ENCODE measurements at places on chromosomes 3 and 15.

DNA sequence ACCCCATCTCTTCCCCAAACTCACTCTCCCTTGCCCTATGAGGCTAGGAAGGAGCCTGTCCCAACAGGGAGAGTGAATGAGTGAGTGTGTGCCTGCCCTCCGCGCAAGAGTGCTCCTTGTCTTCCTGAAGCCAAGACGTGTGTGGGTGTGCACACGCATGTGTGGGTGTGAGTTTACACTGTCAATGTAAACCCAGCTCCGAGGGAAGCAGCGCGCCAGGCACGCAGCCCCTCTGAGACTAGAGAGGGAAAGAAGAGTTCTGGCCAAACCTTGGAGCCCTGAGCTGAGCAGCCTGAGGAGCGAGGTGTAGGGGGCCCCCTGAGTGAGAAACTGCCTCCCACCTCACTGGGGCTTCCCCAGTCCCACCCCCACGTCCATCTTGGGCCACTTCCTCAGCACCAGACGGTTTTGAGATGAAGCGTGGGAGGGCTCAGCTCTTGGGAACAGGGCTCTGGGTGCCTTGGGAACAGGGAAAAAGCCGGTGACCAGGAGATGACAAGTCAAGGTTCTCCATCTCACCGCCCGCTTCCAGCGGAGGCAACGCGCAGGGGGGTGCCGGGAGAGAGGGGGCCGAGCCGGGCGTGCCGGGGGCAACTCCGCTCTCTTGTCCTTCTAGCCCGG, 5.1 kb downstream of the MECOM start:
- DNase-seq = no peak

DNA sequence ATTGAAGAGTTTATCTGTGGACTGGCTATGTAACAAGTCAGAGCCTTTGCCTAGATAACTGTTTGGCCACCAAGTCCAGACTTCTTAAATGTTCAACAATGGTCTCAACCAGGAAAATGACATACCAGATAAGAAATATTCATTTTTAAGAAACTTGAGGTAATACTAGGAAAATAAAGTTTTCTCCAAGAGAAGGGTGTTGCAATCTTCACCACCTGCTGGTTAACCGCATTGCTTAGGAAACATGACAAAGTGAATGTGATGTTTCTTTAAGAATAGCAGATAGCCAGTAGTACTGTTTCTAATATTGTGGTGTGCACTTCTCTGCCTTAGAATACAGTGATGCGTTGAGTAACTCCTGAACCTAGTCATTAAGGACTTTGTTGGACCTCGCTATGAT, 321.5 kb upstream of the CADM2 start:
- no peak for DNase-seq

DNA sequence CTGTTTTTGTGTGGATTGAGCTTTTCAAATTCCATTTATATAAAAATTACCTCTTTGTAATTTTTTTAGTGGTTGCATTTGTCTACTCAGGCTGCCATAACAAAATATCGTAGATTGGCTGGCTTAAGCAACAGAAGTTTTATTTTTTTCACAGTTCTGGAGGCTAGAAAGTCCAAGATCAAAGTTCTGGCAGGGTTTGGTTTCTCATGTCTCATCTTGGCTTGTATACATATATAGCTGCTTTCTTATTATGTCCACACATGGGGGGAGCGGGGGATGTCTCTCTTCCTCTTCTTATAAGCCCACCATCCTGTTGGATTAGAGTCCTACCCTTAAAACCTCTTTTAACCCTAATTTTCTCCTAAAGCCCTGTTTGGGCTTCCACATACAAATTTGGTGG, 28.5 kb downstream of the MGA start:
- DNase-seq = no peak

DNA sequence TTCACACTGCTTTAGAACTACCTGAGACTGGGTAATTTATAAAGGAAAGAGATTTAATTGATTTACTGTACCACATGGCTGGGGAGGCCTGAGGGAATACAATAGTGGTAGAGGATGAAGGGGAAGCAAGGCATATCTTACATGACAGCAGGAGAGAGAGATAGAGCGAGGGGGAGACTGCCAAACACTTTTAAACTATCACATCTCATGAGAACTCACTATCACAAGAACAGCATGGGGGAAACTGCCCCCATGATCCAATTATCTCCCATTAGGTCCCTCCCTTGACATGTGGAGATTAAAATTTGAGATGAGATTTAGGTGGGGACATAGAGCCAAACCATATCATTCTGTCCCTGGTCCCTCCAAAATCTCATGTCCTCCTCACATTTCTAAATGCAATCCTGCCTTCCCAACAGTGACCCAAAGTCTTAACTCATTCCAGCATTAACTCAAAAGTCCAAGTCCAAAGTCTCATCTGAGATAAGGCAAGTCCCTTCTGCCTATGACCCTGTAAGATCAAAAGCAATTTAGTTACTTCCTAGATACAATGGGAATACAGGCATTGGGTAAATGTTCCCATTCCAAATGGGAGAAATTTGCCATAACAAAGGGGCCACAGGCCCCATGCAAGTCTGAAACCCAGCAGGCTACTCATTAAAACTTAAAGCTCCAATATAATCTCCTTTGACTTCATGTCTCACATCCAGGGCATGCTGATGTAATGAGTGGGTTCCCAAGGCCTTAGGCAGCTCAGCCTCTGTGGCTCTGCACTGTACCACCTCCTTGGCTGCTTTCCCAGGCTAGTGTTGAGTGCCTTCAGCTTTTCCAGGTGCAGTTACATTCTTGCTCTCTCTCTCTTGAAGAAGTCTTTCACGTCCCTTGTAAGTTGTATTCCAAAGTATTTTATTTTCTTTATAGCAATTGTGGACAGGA, 481.7 kb upstream of the TGFBR2 start:
- DNase-seq = no peak

DNA sequence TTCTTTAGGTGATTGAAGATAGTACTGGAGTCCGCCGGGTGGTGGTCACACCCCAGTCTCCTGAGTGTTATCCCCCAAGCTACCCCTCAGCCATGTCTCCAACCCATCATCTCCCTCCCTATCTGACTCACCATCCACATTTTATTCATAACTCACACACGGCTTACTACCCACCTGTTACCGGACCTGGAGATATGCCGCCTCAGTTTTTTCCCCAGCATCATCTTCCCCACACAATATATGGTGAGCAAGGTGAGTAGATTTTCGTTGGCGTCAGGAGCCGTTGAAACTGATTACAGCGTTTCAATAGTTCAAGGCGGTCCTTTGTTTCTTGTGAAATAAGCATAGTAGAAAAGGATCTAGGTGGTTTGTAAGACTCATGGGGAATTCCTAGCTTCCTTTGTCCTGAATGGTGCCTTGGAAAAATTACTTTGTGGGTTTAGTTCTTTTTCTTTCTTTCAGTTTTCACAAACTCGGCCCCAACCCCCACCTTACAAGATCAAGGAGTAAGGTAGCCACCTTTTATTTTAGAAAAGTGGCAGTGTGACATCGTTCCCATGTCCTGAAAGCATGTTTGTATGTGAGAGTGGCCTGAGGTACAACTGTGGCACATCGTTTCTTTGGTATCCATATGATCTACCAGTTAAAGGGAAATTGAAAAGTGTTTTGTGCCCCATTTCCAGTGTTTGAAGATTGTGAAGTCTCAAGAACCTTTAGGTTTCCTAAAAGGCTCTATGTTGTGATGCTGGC, 200.6 kb downstream of the GHSR start:
- no peak for DNase-seq

GRCh38 chr15:38514601-38515000, 50.0 kb downstream of the RASGRP1 start:
- no peak for DNase-seq

DNA sequence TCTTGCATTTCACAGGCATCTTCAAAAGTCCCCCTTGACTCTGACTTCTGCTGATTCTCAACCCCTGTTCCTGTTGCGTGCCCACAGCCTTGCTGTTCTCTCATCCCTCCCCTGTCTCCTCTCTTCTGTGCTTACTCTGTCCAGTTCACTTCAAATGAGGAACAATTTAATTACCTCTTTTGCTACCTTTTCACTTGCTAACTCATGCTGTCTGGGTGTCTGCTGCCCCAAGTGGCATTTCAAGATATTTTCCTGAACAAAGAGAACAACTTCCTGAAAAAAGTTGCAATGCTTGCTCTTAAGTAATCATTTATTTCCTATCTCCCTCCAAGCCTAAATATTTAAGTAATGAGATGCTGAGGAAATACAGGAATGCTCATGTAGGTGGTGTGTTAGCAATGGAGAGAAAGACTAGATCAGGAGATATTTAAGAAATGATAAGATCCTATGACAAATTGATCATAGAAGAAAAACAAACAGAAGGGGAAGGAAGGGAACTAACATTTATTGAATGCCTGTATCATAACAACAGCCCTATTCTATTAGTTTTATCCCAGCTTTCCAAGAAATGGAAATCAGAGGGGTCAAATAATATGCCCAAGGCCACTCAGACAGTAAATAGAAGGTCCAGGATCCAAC, 42.2 kb downstream of the SV2B start:
- no peak for DNase-seq

DNA sequence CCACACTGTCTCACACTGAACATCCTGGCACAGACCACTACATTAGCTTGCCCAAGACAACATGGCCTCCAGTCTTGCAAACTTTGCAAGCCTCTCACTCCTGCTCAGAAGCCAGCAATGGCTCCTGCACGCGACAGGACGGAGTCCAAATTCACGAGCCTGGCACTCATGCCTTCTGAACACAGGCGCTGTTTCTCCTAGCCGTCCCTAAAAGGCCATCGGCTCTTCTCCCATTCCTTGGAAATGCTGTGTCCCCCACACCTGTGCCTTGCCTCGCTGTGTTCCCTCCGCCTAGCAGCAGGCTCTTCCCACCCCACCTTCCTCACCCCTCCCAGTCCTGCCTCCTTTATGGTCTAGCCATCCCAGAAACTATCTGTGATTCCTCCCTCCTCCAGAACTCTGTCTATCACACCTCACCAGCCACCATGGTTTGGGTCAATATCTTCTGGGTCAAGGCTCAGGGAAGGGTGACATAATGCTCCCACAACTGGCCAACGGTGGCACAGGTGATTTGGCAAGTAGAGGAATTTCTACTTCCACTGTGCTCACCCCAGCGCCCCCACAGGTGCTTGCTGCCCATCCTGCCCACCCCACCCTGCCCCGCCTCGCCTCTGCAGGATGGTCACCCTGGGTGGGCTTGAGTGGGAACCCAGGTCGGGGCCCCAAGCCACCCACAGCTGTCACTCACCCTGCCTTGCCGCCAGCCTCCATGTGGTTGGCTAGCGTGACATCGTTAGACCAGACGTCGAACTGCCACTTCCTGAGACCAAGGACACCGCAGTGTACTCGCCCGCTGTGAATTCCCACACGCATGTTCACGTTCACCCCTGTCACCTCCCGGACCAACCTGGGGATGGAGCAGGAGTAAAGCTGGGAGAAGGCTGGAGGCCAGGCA, 120.7 kb downstream of the ADCY5 start:
- DNase-seq = no peak

DNA sequence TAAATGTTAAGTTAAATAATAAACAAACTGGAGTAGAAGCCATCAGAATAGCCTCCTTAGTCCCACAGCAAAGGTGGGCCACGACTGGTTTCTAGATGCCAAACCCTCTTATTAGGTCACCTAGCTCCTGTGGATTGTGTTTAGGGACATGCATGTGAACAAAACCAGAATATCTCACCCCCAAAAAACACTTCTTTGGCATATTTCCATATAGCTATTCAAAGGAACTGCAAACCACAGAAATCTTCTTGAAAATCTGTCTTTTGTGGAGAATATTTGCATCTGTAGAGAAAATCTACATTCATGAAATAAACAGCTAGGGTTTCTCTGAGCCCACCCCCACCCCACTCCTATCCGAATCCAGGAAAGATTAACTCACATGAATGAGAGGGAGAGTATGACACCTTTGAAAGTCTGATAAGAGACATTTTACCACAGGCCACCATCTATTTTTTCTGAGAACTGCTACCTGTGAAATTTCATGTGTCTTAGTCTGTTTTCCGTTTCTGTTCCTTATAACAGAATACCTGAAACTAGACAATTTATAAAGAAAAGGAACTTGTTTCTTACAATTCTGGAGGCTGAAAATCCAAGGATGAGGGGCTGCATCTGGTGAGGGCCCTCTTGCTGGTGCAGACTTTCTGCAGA, 159.4 kb downstream of the NEK10 start:
- no peak for DNase-seq

- DNase-seq = no peak
These were observed 13.0 kb upstream of the ATP1B3 start for GRCh38 chr3:141863491-141863890.

DNA sequence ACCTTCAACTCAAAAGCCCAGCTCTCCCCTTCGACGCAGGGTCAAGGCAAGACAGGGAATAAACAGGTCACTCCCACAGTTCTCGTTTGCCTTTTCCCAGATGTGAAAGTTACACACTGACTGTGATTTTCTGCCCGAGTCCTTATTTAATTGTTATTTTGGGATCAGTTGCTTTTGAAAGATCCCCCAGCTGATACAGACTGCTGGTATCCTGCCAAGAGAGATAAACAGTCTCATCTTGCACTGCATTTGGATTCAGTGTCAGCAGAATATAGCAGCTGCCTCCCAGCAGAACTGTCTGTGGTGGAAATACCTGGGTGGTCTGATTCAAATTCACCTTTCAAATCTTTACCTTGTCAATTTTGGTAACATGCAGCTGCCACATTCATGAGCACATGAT, 56.0 kb upstream of the FAM3D start:
- DNase-seq = no peak

- DNase-seq = no peak
These were observed 94.9 kb downstream of the ANO10 start for GRCh38 chr3:43526956-43527355.

GRCh38 chr3:99645277-99646106, 7.1 kb downstream of the COL8A1 start:
- DNase-seq = peak; percentile 12

DNA sequence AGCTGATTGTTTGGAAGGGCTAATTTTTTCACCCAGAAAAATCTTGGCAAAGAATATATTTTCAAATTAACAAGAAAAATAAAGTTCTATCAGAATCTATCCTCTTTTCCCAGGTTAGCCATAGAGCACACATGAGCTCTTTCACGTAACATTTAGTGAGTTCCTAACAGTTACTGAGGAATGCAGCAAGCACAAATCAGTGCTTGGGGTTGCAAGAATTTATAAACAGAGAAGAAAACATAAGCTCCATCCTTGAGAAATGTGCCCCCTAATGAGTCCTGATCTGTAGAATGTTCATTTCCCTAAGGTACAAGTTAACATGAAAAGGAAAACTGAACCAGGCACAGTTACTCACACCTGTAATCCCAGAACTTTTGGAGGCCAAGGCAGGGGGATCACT, 13.9 kb downstream of the EOGT start:
- DNase-seq = no peak

GRCh38 chr3:142563496-142563997, 15.0 kb downstream of the ATR start:
- peak; percentile 44 for DNase-seq

- no peak for DNase-seq
These were observed 40.3 kb downstream of the EDEM1 start for GRCh38 chr3:5227812-5228211.
